HuH-7.5 (cell line): ENCODE measurements at places on chromosomes 16 and 17.

GRCh38 chr17:2903193-2903974, 107.1 kb downstream of the RAP1GAP2 start:
- no peak for DNase-seq

DNA sequence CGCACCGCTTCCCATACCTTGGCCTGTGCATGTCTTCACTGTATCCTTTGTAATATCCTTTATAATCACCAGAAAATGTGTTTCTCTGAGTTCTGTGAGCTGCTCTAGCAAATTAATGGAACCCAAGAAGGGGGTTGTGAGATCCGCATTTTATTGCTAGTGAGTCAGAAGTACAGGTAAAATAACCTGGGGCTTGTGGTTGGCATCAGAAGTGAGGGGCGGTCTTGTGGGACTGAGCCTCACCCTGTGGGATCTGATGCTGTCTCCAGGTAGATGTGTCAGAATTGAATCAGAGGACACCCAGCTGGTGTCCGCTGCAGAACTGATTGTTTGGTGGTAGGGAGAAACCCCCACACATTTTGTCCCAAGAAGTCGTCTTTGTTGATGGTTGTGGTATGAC, 382.4 kb downstream of the SNX29 start:
- DNase-seq: no peak

DNA sequence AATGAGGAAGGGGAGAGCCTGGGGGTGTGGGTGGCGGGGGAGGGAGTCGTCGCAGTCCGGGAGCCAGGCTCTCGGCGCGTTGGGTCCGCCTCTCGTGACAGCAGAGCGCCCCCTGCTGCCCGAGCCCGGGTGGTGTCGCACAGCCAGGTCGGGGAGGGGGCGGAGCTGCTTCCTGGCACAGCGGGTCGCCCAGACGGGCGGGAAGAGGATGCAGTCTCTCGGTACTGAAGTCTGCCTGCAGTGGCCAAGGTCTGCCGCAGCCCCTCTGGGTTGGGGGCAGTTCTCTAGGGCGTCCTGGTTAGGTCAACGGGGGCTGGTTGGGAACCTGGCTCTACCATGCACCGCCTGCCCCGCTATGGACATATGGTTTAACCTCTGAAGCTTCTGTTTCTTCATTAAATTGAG, 38.2 kb upstream of the CCDC182 start:
- peak; percentile 73 for DNase-seq

GRCh38 chr16:54289242-54289944, 2.8 kb upstream of the IRX3 start:
- DNase-seq: no peak

DNA sequence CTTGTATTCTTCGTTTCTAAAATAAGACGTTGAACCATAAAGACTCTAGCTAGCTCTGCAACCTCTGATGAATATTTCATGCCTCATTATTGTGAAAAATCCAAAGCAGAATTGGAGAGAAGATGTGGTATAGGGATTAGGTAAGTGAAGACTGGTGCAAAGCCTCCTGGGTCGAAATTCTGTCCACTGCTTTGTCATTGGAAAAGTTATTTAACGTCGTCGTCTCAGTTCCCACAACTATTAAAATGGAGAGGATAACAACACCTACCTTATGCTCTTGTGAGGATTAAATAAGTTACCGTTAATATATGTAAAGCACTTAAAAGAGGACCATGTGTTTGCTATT, 1.4 kb upstream of the PRPSAP2 start:
- DNase-seq: no peak

DNA sequence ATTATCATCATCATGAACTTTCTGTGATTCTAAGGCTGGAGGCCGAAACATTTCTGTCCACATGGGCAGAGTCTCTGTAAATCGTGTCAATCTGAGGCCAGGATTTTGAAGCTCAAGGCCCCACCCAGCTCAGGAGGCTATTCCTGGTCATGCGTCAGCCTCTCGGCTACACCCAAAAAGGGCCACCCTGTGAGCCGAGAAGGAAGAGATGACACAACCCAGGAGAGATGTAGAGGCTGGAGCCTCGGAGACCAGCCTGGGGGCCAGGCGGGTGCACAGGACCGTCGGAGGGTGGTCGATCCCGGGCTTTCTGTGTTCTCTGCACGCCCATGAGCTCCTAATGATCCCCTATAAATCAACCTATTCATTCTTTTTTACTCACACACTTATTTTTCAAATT, 1.1 kb upstream of the CACNG1 start:
- no peak for DNase-seq

- no peak for DNase-seq
Observed at GRCh38 chr16:50916040-50916439, 174.2 kb downstream of the CYLD start.

DNA sequence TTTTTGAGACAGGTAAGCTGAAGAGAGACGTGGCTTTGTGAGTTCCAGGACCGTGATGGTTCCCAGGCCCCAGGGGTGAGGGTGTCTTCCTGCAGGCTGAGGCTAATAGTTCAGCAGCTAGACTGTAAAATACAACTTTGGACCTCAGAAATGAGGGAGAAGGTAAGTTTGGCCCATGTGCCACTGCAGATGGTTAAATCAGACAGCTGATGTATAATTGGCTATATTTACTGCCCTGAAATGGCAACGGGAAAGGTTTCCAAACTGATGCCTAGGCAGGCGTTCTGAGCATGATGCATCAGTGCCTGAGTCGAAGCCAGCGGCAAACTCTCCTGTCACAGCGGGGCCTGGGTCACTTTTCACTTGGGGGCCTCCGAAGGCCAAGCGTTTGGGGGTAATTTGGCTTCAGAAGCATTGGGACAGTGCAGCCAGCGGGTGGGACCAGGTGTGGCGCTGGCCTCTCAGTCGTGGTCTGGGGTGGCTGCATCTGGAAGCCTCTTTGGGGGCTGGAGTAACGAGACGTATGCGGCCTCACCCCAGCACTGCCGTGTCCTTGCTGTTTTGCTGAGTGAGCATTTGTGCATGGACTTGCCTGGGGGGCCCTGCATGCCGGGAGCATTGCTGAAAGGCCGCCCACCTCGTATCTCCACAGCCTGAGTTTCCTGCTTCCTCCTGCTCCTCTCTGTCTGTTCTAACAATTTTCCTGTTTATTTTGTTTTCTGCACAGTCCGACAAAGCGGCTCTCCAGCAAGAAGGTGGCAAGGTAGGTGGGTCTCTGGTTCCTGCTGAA, 31.2 kb upstream of the CAPN15 start:
- no peak for DNase-seq

DNA sequence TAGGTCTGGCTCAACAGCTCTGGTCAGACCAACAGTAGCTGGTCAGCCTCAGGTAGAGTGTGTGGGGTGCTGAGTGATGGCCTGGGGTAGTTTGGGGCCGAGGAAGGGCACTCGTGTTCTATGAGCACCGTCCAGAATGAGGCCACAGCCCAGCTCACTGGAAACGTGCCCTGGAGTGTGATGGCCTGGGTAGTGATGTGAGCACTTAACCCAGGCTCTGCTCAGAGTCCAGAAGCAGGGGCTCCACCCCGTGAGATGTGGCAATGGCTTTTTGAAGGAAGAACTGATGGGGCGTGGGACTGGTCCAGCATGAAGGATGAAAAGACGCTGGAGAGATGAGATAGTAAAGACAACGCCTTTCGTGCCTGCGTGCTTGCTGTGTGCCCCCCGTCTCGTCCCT, 35.3 kb downstream of the NTN1 start:
- no peak for DNase-seq

GRCh38 chr16:70703041-70703834, 17.4 kb upstream of the MTSS2 start:
- no peak for DNase-seq

- DNase-seq: no peak
Observed at GRCh38 chr16:79264237-79265109, 336.1 kb downstream of the MAF start.

GRCh38 chr16:47712276-47713224, 251.4 kb downstream of the PHKB start:
- no peak for DNase-seq

DNA sequence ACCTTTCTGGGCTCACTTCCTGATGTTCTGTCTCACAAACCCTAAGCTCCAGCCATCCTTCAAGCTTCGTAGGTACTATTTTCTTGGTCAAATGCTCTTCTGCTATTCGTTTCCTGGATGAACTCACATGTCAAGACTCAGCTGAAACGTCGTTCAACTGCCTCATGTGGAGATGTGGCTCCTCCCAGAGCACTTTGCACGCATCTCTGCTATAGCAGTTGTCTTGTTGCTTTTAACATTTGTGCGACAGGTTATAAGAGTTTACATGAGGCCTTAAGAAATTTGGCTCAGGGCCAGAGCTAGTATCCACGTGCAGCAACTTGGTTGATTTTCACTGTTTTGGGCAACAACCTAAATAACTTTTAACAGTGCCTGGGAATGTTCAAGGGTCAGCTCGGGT, 2.8 kb upstream of the KRT40 start:
- no peak for DNase-seq
